ENCODE measurements at places on chromosomes 5 and 9.
A peak's percentile ranks its signal among the peaks of the same experiment; 100 is the strongest.

GRCh38 chr5:3100921-3101551, 349.6 kb upstream of the IRX2 start:
- no peak for DNase-seq

GRCh38 chr5:58094031-58094430, 365.9 kb downstream of the PLK2 start:
- DNase-seq = no peak

DNA sequence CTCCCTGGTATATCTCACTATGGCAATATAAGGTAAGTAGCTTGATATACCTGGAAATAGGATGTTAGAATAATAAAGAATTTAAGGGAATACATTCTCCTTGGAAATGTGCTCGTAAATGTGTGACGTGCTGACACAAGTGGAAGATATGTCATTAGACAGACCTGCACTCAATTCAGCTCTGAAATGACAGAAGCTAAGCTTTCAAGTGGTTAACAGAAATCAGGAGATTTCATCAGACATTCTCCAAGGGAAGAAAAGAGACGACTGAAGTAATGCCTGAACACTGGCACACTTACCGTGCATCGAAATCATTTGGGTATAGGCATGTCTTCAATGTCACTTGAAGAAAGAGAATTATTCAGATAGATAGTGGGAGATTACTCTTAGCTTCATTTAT, 933.3 kb upstream of the CTNND2 start:
- DNase-seq = no peak

- no peak for DNase-seq
These were observed 297.5 kb upstream of the COX7C start for GRCh38 chr5:86320266-86320665.

- no peak for DNase-seq
These were observed 156.4 kb downstream of the EFNA5 start for GRCh38 chr5:107514305-107514704.

DNA sequence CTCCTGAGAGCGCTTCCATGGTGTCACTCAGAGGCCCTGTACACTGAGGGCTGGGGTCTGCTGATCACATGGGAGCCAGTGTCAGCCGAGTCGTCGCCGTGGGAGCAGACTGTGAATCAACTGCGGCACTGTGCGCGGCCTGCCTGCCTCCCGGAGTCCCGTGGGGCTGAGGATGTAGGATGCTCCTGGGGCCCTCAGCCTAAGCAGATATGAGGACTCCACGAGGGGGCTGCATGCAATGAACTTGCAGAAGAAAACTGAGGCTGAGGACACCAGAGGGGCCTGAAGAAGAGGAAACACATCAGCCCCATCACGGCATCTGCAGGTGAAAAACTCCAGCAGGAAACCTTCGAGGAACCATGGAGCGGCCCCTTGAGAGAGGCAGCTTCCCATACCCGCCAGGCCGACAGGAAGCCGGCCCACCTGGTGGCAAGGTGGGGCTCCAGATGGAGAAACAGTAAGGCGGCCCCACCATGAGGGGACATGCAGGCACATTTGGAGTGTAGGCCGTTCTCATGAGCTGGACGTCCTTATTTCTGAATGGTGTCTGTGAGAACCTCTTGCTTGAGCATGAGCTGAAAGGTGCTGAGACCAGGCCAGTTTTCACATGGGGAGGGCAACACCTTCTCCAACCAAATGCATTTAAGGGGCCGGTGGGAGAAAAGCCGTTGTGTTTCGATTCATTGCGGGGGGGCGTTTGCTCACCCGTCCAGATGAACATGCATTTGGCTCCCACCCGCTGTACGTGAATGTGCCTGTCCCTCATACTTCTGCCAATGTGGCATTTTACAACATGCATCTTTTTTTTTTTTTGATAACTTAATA, 35.2 kb upstream of the ADAMTS2 start:
- no peak for DNase-seq

DNA sequence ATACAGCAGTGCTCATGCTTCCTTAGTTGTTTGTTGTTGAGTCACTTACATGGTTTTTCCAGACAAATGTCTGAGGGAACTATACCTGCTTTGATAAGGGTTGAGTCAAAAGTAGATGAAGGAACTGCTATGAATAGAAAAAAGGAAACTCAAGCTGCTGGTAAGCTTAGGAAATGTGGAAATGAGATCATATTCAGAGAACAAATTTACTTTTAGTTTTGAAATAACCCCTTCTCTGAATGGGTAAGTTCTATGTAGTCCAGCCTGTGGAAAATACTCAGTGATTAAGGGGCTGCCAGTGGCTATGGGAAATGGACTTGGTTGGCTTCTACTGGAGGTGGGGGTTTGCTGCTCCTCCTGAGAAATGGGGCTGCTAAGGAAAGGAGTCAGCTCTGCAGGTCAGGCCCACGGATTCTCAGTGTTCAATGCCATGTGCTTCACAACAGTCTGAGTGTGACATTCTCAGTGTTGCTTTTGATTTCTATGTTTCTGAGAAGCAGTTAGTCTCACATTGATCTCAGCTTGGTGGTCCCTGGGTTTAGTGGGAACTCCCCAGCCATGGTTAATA, 47.7 kb upstream of the GLRX start:
- no peak for DNase-seq

GRCh38 chr9:123599781-123600180, 243.8 kb downstream of the CRB2 start:
- no peak for DNase-seq

DNA sequence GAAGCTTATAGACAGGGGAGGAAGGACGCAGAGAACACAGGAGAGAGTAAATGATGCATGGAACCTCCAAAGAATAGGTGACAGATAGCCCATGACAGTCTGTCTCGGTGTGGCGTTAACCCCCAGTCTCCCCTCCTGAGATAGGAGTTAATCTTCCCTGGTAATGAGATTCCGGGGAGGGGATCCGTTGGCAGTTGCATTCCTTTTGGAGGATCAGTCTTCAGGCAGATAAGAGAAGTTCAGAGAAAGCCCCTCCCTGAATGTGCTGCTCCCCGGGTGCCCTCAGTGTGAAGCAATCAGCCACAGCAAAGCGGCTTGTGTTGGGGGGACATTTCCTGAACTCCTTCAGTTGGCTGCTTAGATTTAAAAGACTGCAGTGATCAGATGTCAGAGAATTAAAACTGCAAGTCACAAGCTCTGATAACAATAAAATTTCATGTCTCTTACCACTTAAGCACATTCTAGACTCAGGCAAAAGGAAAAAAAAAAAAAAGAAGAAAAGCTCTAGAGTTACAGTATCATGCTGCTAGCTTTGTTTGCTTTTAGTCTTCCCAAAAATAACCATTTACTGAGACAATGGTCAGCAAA, 121.1 kb downstream of the EGFLAM start:
- no peak for DNase-seq

DNA sequence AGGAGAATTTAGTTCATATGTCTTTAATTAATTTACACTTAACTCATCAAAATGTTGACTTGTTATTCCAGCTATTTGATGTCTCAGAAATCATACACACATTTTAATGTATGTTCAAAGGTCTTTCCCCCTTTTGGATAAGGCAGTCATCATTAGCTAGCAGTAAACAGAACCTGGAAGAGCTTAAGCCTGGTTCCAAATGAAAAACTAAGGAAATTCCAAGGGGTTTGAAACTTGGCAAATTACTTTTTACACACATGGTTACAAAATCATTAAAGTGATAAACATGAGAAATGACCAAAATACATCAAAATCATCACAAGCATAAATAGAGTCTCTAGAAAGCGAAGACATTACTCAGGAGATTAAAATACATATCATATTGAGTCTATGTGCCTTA, 359.8 kb upstream of the ZNF608 start:
- no peak for DNase-seq

DNA sequence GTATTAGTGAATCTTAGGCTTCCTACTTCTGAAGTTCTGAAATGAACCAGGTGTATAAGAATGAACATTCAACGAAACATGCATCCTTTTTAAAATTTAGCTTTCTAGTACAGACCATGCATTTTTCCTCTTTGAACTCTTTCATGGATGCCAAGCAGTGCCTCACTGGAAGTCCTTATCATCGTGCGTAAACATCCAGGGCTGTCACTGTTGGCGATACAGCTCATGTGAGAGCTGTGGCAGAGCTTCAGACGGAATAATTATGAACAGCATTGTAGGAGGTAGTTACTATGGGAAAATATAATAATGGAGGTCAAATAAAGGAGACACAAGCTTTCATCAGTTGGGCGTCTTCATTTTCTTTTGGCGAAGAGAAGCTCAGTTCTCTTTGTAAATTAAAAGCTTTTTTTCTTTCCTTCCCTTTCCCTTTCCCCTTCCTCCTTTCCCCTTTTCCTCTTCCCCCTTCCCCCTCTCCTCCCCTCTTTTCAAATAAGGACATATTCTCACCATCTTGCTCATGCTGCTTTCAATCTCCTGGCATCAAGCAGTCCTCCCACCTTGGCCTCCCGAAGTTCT, 167.3 kb downstream of the KDM4C start:
- peak; percentile 39 for DNase-seq

DNA sequence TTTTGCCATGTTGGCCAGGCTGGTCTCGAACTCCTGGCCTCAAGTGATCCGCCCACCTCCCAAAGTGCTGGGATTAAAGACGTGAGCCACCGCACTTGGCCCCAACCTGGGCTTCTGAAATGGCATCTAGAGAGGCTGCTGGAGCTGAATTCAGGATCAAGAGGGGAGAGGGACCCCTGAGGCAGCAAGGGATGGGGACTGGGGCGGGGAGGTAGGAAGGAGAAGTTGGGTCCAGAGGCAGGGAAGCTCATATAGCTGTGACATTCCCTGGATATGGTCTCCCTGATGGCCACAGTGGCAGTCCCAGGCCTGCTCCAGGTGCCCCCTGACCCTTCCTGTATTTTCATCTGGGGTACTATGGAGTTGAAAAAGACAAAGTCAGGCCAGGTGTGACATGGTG, 12.1 kb downstream of the REEP2 start:
- no peak for DNase-seq

GRCh38 chr5:76413746-76414145, 10.7 kb downstream of the IQGAP2 start:
- DNase-seq = no peak

DNA sequence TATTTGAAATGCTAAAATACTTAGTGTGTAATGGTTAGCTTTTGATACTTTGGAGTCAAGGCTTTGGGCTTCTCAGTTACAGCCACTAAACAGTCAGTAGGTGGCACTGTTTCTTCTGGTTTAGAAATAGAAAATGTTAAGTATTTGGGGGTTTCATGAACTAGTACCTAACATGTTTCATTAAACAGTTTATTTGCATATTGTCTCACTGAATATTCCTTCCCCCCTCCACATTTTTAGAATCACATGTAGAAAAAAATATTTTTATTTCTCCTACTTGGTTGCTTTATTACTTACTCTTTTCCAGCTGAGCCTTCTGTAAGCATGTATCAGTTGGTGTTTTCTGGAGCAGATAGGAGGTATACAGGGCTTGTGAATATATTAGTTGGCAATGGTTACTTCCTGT, 48.0 kb downstream of the IPO11 start:
- DNase-seq = peak; percentile 64

- DNase-seq = no peak
These were observed 946 bp upstream of the LTC4S start for GRCh38 chr5:179792612-179793467.

DNA sequence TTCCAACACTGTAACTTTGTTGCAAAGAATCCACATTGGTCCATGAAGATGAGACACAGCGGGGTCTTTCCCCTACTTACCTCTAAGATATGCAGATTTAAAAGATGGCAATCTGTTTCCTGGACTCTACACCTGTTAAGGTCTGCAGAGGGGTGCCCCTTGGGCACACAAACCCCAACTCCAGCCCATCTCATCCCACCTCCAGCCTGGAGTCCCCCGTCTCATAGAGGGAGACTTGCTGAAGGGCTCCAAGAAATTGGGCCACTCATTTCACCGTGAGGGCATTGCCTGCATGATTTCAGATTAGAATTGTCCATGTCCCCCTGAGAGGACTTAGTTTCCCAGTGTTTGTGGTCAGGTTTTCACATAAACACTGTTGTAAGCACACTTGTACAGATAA, 365.7 kb downstream of the IRX2 start:
- DNase-seq = no peak

DNA sequence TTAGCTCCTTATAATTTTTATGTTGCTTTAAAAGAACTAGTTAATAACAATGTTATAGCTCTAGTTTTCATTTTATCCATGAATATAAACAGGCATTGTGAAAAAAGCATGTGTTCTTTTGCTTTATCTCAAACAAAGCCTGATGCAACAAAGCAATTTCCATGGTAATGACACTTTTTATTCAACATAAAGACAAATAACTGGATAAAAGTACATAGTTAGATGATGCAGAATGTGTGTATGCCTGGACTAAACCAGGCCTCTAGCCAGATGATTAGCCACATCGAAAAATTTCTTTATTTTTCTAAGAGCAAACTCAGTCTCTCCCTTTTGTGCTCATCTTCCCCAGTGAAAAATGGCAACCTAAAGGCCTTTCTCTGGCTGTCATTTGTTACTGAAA, 125.6 kb upstream of the TARS1 start:
- no peak for DNase-seq

DNA sequence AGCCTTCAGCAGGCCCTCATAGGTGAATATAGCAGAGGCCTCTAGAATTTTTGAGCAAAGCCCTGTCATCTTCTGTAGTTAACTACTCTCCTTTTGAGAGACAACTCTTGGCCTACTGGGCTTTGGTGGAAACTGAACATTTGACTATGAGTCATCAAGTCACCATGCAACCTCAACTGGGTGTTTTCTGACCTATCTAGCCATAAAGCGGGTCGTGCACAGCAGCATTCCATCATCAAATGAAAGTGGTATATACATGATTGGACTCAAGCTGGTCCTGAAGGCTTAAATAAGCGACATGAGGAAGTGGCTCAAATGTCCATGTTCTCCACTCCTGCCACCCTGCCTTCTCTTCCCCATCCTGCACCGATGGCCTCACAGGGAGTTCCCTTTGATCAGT, 1115.5 kb downstream of the TAF11L14 start:
- no peak for DNase-seq

DNA sequence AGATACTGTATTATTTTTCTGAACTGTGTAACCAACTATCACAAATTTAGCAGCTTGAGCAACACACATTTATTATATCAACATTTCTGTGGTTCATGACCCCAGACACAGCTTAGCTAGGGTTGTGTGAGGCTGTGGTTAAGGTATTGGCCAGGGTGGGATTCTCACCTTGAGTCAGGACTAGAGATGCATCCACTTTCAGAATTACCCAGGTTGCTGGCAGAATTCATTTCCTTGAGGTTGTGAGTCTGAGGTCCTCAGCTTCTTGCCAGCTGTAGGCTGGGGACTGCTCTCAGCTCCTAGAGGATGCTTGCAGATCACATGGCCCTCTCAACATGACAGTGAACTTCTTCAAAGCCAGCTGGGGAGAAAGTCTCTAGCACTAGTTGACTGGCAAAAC, 122.5 kb upstream of the RASGRF2 start:
- DNase-seq = no peak

- peak; percentile 25 for DNase-seq
These were observed 142.8 kb upstream of the STK32A start for GRCh38 chr5:147092044-147092443.

GRCh38 chr5:135826221-135826525, 8.3 kb upstream of the SLC25A48 start:
- no peak for DNase-seq

DNA sequence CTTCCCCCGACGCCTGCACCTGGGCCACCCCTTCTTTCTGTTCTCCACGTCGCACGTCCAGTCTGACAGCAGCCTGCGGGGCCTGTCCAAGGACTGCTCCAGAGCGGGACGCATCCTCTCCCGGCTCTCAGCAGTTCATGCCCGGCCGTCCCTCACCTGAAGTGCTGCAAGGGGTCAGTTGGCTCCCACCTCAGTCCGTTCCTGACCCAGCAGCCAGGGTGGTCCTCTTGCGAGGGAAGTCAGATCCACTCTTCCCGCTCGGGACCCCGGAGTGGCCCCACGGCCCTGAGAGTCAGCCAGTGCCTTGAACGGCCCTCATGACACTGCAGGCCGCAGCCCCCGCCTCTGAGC, 249.7 kb upstream of the IRX4 start:
- no peak for DNase-seq

GRCh38 chr9:107631788-107632187, 142.2 kb upstream of the KLF4 start:
- no peak for DNase-seq
